NCI-H1417 treated with DMSO at 0.1 percent for 48 hours (cell line): ENCODE measurements at places on chromosomes 12 and 14.

DNA sequence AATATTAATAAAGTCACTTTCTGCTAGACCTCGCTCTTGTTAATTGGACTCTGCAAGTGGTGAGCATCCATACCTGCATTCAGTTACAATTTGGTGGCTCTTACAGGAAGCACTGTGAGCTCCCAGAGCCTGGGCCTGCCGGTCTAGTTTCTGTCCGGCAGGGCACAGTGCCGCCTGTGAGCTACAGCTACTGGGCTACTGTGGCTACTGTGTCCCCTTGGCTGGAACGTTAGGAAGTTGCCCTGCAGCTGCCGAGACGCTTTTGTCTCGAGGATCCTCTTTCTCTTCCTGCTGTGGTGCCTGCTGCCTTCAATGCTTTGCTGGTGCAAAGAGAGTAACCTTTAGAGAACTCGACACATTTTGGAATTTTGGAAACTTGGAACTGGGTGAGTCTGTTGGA lies 44.6 kb upstream of the PTGDR start:
- no peak for DNase-seq

- DNase-seq, result no peak
Measured at GRCh38 chr14:24606297-24606696, 3.2 kb downstream of the GZMH start.

GRCh38 chr12:74980510-74980909 lies 229.1 kb downstream of the KCNC2 start:
- DNase-seq, result no peak

- DNase-seq, result no peak
Measured at GRCh38 chr14:32985866-32986265, 47.2 kb downstream of the NPAS3 start.

DNA sequence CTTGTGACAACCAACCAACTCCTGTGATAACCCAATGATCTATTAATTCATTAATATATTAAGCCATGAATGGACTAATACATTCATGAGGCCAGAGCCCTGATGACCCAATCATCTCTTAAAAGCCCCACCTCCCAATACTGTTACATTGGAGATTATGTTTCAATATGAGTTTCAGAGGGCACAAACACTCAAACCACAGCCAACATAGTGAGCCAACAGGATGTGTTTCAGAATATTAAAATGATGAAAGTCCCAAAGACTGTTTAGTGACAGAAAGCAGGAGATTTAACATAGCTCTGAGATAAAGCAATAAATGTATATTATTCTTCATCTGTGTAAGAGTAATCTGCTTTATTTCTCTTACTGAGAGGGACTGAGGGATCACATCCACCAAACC lies 71.7 kb downstream of the PTPRO start:
- no peak for DNase-seq

DNA sequence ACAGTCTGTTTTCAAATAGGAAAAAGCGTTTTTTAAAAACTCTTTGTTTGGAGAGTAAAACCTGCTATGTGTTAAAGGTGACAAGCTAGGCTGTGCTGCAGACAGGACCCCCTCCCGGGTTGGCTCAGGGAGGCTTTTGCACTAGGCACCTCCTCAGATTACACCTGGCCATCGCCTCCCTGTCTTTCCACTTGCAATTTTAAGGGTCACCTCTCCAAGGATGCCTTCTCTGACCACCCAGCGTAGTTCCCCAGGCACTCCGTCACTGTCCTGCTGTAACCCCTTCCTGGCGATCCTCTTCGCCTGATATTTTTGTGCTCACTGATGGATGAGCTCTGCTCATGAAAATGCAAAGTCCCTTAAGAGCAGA lies 80.7 kb downstream of the NTF3 start:
- DNase-seq, result no peak

DNA sequence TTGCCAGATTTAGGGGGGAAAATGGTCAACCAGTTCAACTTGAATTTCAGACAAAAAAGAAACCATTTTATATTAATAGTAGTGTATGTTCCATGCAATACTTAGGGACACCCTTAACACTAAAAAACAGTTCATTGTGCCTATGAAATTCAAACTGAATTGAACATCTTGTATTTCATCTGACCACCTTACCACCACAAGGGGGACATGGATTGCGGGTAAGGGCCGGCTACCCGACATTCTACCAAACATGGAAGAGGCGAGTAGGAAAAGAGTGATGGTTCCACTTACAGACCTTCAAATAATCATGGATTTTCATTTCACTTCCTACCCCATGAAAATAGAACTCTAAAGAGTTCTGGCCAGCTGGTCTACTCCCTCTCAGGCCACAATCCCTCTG lies 10.3 kb upstream of the STK38L start:
- DNase-seq, result no peak

DNA sequence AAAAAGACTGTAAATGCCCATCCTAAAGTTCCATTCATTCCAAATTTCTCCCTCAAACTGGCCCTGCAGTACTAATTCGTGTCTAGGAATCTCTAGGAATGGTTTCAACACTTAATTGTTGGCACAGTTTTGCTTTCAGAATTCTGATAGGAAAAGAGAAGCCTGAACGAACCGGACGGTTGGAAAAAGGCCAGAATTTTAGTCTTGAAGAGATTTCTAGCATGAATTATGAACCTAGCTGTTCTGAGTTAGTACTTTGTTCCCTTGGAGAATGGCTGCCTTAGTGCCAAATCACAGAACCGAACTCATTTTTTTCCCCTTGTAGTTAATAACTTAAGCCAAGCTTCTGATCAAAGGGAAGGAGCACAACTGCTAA lies 262.6 kb downstream of the ADAMTS20 start:
- no peak for DNase-seq

GRCh38 chr14:81561084-81561775 lies 27.6 kb upstream of the SEL1L start:
- no peak for DNase-seq

- DNase-seq, result no peak
Measured at GRCh38 chr14:104041430-104042104, 43.9 kb upstream of the ASPG start.

GRCh38 chr12:108143144-108143543 lies 14.1 kb downstream of the WSCD2 start:
- DNase-seq, result no peak

DNA sequence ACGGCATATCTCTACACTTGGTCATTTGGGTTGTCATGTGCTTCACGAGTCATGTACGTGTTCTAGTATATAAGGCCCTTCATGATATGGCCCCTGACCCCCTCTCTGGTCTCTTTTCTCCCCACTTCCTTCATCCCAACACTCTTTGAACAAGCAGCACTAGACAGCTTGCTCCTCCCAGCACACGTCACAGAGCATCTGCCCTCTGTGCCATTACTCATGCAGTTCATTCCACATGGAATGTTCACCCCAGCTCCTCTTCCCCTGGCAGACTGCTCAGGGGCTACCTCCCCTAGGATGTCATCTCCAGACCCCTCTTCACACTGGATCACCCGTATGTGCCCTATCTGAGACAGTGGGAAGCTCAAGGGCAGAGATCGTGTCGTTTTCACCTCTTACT lies 14.1 kb upstream of the LRP1-AS start:
- no peak for DNase-seq

GRCh38 chr12:108542320-108542719 lies 18.7 kb downstream of the SART3 start:
- no peak for DNase-seq

DNA sequence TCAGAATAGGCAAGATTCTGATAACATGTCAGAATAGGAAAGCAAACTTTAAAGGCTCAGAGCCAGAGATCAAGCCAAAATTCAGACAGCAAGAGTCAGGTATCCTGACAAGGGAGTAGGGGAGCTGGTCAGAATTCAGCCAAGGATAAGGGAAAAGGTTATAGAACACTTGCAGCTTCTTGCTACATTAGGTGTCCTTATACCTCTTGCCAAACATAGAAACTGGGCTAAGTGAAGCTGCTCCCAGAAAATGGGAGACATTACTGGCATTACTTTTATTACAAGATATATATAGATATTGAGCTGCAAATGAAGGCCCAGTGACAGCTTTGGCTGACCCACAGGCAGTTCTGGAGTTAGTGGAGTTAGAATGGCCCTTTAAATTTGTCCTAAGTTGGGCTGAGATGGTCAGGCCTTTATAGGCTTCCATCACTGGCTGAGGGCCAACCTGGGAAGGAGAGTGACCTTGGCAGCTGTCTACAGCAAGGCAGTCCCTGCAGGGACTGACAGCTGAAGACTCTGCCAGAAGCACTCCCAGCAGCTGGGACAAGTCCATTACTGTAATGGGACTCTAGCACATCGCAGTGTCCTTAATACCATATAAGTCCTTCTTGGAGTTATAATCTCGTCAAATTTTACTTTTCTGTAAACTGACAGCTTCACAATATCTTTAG lies 83.0 kb downstream of the LRRC9 start:
- DNase-seq, result no peak

- no peak for DNase-seq
Measured at GRCh38 chr12:4223273-4223845, 50.2 kb upstream of the CCND2 start.

GRCh38 chr14:102663440-102663839 lies 71.0 kb downstream of the RCOR1 start:
- DNase-seq, result no peak

DNA sequence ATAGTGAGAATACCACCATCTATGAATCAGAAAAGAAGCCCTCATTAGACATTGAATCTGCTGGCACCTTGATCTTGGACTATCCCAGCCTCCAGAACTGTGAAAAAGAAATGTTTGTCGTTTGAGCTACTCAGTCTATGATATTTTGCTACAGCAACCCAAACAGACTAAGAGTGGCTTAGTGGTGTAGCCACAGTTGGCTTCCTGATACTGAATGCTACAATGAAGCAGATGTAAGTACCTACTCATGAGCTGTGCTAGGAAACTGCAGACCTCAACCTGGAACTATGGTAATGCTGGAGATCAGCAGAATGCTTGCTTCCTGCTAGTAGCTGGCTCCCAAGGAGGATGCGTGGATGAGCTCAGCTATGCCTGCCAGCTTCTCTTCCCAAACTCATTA lies 268.6 kb upstream of the CRY1 start:
- DNase-seq, result no peak

DNA sequence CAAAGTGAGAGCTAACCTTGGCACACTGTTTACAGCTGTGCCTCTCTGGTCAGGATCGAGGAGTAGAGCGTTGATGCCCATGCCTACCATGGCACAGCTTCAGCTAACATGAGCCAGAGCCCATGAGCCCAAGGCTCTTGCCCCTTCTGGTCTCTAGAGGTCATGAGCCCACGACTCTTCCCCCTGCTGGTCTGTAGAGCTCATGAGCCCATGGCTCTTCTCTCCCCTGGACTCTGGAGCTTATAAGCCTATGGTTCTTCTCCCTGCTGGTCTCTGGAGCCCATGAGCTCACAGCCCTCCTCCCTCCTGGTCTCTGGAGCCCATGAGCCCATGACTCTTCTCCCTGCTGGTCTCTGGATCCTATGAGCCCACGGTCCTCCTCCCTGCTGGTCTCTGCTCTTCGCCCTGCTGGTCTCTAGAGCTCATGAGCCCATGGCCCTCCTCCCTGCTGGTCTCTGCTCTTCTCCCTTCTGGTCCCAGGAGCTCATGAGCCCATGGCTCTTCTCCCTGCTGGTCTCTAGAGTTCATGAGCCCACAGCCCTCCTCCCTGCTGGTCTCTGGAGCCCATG lies 16.6 kb upstream of the CLMN start:
- no peak for DNase-seq

GRCh38 chr12:85476756-85477155 lies 196.7 kb downstream of the ALX1 start:
- DNase-seq, result no peak

- no peak for DNase-seq
Measured at GRCh38 chr12:117182866-117183265, 7.4 kb downstream of the FBXO21 start.

DNA sequence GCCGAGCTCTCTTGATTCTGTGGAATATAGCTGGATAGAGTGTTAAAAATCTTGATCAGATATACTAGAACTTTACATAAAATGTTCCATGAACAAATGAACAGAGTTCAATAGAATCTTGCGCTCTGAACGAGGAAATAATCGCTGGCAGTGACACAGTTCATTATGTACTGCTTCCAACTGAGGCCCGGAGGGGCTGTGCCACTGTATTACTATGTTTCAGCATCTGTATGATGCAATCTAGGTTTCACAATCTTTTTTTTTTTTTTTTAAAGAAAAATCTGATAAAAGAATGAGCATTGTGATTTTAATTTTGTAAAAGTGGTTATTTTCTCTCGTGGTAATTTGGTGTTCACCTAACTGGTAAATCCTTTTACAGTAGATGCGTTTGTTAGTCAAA lies 77.2 kb downstream of the FERMT2 start:
- DNase-seq, result no peak

GRCh38 chr12:109760031-109760929 lies 46.7 kb downstream of the FAM222A start:
- no peak for DNase-seq

GRCh38 chr12:53551889-53552291 lies 44.6 kb upstream of the NPFF start:
- no peak for DNase-seq

DNA sequence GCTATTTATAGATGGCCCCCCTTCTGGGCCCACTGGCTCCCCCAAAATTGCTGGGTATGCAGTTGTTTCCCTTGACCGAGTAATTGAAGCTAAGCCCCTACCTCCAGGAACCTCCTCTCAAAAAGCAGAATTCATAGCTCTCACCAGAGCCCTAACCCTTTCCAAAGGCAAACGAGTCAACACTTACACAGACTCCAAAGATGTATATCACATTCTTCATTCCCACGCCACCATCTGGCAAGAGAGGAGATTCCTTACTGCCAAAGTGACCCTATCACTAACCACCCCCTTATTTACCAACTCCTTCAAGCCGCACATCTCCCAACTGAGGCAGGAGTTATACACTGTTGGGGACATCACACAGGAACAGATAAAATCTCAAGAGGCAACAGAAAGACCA lies 66.8 kb downstream of the MOK start:
- DNase-seq, result no peak

DNA sequence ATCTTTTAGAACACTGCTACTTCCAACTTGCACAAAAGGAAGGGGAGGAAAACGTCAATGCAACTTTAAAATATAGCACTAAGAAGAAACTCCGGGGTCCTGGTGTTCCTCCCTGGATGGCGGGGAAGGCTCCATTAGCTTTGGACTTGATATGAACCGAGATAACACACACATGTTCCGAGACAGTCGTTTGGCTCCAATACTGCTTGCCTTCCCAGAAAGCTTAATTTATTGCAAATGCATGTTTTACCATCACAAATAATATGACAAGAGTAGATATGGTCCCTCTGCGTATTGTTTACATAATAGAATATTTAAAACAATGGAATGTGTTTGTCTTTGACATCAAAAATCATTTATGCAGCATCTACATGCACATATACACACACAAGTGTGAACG lies 87.6 kb upstream of the CLMN start:
- DNase-seq, result no peak

DNA sequence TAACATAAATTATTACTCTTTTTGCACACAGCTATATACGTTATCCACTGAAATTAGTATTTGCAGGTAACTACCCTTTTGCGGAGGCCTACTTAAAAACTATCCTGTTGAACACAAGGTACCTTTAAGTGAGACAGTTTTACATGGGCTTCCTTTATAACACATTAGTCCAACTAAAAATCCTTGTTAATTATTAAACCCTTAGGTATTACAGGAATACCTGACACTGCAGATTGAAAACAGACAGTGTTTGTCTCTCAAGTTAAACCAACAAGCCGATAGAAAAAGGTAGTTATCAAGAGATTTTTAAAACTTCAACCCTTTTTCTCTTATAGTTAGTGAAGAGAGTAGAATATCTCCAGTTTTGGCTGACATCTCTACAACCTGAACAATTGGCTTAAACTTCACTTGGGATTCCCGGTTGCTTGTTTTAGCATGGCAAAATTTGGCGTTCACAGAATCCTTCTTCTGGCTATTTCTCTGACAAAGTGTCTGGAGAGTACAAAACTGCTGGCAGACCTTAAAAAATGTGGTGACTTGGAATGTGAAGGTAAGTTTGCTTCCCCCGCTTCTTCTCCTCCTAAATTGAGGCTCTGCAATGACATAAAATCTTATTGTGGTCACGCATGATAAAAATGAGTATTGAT lies at the start of gene MIA2:
TSS of gene MIA2 (plus strand) at position 236 of the 647 bp plus-strand sequence. CDS start at position 436, 200 bp downstream.
- no peak for DNase-seq
